ENCODE measurements at places on chromosomes 4 and X. TPM values are rescaled to one million over a fixed set of nuclear protein-coding genes. Genes with fewer than 3 reads are reported as not detected.
A peak's percentile ranks its signal among the peaks of the same experiment; 100 is the strongest.

GRCh38 chr4:142092941-142093340 lies 456.6 kb downstream of the IL15 start:
- no peak for DNase-seq

DNA sequence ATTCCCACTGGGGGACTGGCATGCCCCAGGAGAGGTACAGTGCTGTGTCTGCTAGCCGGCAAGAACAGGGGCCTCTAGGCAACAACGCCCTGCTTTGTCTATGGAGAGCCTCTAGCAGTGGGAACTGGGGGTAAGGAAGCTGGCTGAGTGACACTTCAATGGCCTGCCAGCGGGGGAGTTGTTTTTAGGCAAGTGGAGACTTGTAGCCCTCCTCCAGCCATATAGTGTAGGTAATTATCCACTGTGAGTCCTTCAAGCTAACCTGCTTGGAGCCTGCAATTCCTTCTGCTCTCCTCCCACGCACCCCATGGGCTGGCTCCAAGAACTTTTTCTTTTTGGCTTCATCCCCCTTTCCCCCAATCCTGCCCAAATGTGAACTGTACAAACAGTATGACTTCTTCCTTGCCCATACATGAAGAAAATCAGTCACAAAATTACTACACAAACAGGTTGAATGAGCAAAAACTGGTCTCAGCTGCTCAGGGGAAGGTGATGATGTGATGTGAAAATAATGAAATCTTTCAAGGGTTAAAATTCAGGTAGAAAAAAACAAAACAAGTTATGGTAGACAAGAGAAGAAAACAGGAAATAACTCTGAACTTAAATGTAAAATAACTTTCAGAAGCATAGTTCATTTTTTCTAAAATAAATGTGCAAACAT lies 33.1 kb downstream of the LEF1 start:
- DNase-seq = peak; percentile 11

- DNase-seq = peak; percentile 48
These were observed 617 bp upstream of the PDHA1 start for GRCh38 chrX:19343085-19343534.

EPHA5 gene
- 0.35 TPM for polyA plus RNA-seq

Measured in urinary bladder (tissue), 4 donors.